ENCODE measurements at places on chromosomes 7 and 10.

DNA sequence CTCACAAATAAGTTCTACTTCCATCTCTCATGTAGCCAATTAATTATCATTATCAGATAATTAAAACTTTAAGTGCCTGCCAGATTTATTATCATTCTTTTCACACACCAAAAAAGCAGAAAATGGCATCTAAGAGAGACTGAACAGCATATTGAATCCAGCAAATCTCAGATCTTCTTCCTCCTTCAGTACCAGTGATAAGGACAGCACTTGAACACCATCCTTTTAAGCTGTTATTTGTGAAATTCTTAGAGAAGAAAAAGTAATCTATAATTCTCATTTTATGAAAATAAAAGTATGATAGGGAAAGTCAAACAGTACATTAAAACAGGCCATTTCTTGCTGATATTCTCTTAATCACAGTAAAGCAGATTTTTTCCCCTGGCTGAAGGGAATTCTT lies 104.5 kb downstream of the ELAPOR2 start:
- H3K27me3 ChIP-seq: no peaks in the 10 kb centered on the region
- H3K4me1 ChIP-seq: no peaks in the 10 kb centered on the region
- no peaks in the 10 kb centered on the region for H3K36me3 ChIP-seq
- H3K4me3 ChIP-seq: no peak overlapping the region
- no peak overlapping the region for H3K27ac ChIP-seq

GRCh38 chr10:89954787-89955566 lies 253.6 kb downstream of the KIF20B start:
- no peak for DNase-seq
- no peak overlapping the region for H3K4me3 ChIP-seq
- no peaks in the 10 kb centered on the region for H3K27me3 ChIP-seq

GRCh38 chr10:805620-806305 lies 116.3 kb upstream of the DIP2C start:
- no peak overlapping the region for H3K4me3 ChIP-seq
- no peaks in the 10 kb centered on the region for H3K4me1 ChIP-seq
- peaks cover 12% of the 10 kb centered on the region for H3K36me3 ChIP-seq
- no peak overlapping the region for H3K27ac ChIP-seq

DNA sequence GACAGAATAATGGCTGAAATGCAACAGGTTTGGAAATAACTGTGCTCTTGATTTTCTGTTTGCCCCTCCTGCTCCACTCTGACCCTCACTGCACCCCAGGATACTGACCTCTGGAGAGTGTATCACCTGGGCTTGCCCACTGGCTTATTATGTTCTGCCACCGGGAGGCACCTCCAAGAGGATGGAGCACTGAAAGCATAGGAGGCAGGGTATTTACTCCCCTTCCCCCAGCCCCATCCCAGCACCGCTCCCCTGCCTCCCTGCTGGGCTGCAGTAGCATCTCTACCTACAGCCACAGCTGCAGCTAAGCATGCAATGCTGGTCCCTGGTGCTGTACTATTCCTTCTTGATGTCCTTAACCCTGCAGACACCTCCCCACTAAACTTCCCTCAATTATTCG lies 26.4 kb downstream of the RAB11FIP2 start:
- H3K27ac ChIP-seq: no peak overlapping the region
- no peaks in the 10 kb centered on the region for H3K4me1 ChIP-seq
- H3K36me3 ChIP-seq: no peaks in the 10 kb centered on the region
- no peak for DNase-seq

GRCh38 chr7:26553582-26553981 lies 261.9 kb downstream of the SNX10 start:
- no peaks in the 10 kb centered on the region for H3K27me3 ChIP-seq
- no peak overlapping the region for H3K27ac ChIP-seq
- H3K4me3 ChIP-seq: no peak overlapping the region
- peaks cover 15% of the 10 kb centered on the region for H3K4me1 ChIP-seq
- H3K36me3 ChIP-seq: no peaks in the 10 kb centered on the region
- DNase-seq: no peak

- H3K27ac ChIP-seq: no peak overlapping the region
- H3K4me1 ChIP-seq: peaks cover 11% of the 10 kb centered on the region
- H3K36me3 ChIP-seq: no peaks in the 10 kb centered on the region
Observed at GRCh38 chr7:46009211-46009610, 88.1 kb upstream of the IGFBP3 start.

DNA sequence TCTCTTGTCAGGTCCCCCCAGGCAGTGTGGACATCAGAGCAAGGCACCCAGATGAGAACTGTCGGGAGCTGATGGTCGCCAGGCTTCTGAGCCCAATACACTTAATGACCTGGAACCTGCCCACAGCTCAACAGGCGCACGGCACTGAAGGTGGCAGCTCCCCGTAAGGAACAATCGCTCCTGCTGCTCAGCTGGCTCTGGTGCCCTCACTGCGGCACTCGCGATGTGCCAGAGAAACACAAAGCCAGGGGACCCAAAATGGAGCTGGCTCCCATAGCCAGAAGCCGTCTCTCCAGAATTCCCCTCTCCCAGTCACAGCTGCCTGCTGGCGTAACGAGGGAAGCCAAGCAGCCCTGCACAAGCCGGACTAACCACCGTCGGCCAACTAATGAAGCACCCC lies 6.3 kb downstream of the CALN1 start:
- H3K36me3 ChIP-seq: no peaks in the 10 kb centered on the region

DNA sequence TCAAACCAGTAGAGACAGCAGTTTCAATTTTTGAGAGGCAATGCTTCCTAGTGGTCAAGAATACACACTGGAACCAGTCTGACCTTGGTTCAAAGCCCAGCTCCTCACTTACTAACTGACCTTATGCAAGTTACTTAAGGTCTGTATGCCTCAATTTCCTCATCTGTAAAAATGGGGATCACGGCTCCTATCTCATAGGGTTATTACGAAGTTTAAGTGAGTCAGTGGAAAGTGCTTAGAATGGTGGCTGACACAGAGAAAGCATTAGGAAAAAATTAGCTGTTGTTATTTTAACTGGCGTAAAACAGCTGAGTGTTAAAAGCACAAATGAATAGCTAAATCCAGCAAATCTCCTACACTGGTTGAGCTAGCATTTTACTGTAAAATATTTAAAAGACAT lies 162.4 kb upstream of the LAMB4 start:
- no peak overlapping the region for H3K27ac ChIP-seq
- peaks cover 43% of the 10 kb centered on the region for H3K4me1 ChIP-seq
- no peak overlapping the region for H3K4me3 ChIP-seq
- DNase-seq: no peak
- H3K36me3 ChIP-seq: no peaks in the 10 kb centered on the region

- no peaks in the 10 kb centered on the region for H3K4me1 ChIP-seq
- no peaks in the 10 kb centered on the region for H3K27me3 ChIP-seq
- H3K4me3 ChIP-seq: no peak overlapping the region
- DNase-seq: no peak
- H3K36me3 ChIP-seq: peaks cover 5% of the 10 kb centered on the region
Observed at GRCh38 chr7:102185796-102186195, 100.9 kb upstream of the SH2B2 start.

DNA sequence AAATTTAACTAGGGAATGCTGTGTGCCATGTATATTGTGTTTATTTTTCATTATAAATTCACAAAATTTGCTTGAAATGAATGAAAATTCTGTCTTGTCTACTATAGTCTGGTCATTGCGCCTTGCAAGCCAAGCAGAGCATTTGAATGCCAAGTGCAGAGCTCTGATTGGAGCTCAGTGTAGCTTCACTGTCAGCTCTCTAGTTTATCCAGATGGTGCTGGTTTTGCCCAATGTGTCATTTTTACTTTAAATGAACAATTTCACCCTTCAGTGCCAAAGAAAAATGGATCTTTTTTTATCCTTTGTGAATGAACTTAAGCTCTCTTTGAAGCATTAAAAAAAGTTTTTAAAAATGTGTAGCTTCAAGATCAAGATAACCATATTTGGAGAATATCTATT lies 225.6 kb upstream of the CACNA2D1 start:
- H3K27me3 ChIP-seq: no peaks in the 10 kb centered on the region
- no peaks in the 10 kb centered on the region for H3K36me3 ChIP-seq
- H3K27ac ChIP-seq: no peak overlapping the region
- no peak overlapping the region for H3K4me3 ChIP-seq

DNA sequence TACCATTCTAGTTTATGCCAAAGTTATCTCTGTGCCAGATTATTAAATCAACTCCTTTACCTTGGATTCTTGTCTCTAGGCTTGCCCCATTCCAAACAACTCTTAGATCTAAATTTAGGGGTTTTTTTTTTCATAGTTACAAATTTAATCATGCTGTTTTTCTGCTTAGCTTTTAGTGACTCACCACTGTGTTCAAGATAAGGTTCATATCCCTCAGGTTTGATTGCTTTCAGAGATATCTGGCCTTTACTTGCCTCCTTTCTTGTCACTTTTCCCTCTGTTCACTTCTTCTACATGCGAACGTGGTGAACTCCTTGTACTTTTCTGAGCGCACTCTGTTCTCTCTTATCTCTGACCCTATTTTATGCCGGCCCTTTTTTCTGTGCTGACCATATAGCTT lies 78.2 kb downstream of the VPS50 start:
- H3K36me3 ChIP-seq: no peaks in the 10 kb centered on the region
- H3K4me1 ChIP-seq: no peaks in the 10 kb centered on the region
- no peak for DNase-seq
- H3K27ac ChIP-seq: no peak overlapping the region
- H3K27me3 ChIP-seq: no peaks in the 10 kb centered on the region
- H3K4me3 ChIP-seq: no peak overlapping the region

- H3K36me3 ChIP-seq: no peaks in the 10 kb centered on the region
- peak; percentile 51 for DNase-seq
- H3K27ac ChIP-seq: no peak overlapping the region
Observed at GRCh38 chr7:29598613-29599012, 35.0 kb downstream of the PRR15 start.

DNA sequence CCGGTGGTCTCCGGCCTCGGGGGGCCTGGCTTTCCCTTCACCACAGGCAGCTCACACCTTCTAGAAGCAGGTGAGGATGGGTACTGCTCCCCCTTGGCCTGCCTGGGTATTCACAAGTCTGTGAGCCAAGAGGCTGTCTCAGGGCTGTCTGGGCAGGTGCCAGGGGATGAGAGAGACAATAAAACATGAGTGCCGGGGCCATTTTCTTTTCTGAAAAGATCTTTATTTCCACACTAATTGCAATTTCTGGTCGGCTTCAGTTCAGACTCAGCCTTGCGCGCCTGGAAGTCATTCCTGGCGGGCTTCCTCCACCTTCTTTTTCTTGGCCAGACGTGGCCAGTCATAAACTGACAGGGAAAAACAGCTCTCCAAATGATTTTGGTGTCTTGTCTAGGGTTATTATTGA lies 171.2 kb downstream of the ARHGAP12 start:
- H3K27ac ChIP-seq: peak overlapping the region; percentile 97
- H3K27me3 ChIP-seq: no peaks in the 10 kb centered on the region
- no peaks in the 10 kb centered on the region for H3K36me3 ChIP-seq
- DNase-seq: no peak
- H3K4me3 ChIP-seq: no peak overlapping the region

DNA sequence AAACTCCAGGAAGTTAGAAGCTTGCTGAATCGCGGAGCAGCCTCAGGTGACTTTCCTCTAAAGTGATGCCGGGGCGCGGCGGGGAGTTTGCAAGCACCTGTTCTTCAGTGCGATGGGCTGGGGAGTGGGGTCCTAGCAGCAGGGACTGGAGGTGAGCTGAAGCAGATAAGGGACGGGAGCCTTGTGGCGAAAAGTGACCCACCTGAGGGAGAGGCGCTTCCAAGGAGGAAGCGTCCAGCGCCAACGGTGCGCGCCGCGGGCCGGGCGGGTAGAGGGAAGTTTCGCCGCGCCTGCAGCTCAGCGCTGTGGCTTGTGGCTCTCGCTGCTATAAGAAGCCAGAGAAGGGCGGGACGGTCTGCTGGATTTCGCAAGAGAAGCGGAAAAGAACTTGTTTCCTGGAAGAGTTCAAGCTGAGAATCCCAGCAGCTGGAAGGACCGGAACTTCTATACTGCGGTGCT lies at the start of gene STEAP4:
Gene STEAP4 (minus strand): TSS at position 305 of the 459 bp plus-strand sequence. CDS start 22,625 bp downstream, outside the sequence.
- H3K4me1 ChIP-seq: peaks cover 19% of the 10 kb centered on the region
- peak within 1 kb of the TSS; percentile 1 for H3K4me3 ChIP-seq
- peak within 1 kb of the TSS; percentile 37 for H3K27ac ChIP-seq
- no peaks in the 10 kb centered on the region for H3K36me3 ChIP-seq

DNA sequence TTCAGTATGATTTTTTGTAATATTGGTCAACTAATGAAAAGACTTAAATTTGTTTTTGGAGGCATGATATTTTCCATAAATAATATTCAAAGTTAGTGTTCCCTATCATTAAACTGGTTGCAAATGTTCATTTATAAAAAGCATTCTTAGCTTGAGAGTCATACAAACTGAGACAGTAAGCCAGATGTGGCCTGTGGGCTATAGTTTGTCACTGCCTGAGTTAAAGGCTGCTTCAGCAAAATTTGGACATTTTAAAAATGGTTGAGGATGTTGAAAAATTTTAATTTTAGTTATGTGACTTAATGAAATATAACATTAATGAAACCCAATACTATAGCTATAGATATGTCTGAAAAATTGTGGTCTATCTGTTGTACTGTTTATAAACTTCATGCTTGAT lies 180.2 kb upstream of the CACNA2D1 start:
- no peak for DNase-seq
- no peak overlapping the region for H3K27ac ChIP-seq
- no peaks in the 10 kb centered on the region for H3K4me1 ChIP-seq
- no peaks in the 10 kb centered on the region for H3K36me3 ChIP-seq

Data from body of pancreas (tissue), 4 donors.